ENCODE measurements at places on chromosomes 2 and 18.

DNA sequence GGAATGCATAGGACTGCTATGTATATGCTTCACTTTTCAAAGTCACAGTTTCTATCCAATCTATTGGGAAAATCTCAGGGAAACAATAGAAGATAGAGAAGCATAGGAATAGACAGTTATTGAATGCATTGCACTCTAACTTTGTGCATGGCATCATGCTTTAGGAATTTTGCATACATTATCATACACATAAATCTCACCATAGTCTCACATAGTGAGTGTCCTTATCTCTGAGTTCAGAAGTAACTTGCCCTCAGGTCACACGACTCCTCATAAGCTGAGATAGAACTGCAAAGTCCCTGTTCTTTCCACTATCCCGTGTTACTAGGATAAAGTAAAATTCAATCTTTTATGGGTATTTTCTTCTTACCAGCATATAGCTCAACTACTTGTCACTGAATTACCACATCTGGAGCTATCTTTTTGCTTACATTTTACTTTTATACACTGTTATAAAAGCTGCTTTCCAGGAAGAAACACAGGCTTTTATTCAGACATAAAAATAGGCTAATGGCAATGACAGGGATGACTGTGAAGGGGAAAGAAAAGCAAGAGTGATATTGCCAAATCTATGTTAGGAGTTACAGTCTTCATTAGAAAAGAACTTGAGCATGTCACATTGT, 666.9 kb downstream of the XIRP2 start:
- no peak for DNase-seq

- DNase-seq = no peak
Observed at GRCh38 chr18:70321616-70322015, 32.8 kb downstream of the SOCS6 start.

DNA sequence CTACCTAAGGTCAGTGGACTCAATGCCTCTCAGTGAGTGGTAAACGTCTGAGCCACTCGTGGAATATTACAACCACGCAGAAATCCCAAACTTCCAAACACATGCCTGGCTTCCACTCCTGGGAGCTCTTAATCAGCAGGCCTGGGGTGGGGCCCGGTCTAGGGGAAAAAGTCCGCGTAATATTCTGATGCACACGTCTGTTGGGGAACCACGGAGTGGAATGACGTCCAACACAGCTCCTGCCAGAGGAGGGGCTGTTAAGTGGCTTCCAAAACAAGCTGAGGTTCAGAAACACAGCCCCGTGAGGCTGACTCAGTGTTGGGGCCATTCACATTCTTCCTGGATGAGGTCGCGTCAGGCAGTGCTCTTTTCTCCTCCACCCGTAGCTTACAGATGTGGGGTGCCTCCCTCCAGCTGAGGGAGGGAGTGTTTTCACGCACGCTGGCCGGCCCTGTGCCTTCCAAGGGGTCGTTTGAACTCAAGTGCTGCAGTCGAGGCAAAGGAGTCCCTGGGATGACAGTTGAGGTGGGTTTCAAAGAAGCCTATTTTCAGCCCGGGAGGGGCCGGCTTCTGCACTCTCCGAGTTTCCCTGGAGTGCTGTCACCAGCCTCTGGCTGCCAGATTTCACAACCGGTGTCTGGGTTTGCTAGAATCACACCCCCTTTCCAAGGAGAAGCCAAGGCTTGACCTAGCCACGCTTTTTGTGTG, 73.1 kb downstream of the ACKR3 start:
- DNase-seq = no peak

GRCh38 chr18:48913775-48914174, 37.0 kb downstream of the SMAD7 start:
- DNase-seq = no peak

DNA sequence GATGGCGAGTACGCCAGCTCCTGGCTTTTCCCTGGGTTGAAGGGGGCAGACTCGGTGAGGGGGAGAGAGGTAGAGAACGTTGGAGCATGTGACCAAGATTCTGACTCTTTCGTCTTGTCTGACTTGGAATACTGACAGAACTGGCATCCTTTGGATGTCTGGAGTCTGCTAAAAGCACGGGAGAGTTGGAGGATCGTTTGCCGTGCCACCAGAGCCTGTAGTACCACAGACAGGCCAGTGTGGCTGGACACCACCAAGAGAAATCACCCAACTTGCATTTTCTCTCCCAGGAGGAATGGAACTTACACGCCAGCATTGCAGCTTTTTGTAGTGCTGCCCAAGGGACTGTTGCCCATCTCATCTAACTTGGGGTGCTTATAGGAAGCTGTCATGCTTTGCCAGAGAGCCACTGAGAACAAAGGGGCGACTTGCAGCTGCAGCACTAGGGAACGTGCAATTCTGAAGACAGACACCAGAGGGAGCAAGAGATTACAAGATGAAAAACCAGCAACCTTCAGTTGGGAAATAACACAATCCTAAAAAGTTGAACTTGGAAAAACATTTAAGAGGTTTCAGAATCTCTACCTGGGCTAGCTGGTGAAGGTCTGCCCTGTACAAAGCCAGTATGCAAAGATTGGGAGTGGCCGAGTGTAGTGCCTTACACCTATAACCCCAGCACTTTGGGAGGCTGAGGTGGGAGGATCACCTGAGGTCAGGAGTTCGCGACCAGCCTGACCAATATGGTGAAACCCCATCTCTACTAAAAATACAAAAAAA, 24.1 kb downstream of the PSMG2 start:
- DNase-seq = peak; percentile 15

- no peak for DNase-seq
Observed at GRCh38 chr2:215664847-215665525, 229.1 kb upstream of the FN1 start.

- no peak for DNase-seq
Observed at GRCh38 chr2:219627103-219628100, at the start of gene SLC4A3. Gene SLC4A3 (plus strand): TSS chr2:219627630. CDS start chr2:219627993, 363 bp downstream.

GRCh38 chr2:144215701-144216675, 303.9 kb downstream of the ZEB2 start:
- no peak for DNase-seq

DNA sequence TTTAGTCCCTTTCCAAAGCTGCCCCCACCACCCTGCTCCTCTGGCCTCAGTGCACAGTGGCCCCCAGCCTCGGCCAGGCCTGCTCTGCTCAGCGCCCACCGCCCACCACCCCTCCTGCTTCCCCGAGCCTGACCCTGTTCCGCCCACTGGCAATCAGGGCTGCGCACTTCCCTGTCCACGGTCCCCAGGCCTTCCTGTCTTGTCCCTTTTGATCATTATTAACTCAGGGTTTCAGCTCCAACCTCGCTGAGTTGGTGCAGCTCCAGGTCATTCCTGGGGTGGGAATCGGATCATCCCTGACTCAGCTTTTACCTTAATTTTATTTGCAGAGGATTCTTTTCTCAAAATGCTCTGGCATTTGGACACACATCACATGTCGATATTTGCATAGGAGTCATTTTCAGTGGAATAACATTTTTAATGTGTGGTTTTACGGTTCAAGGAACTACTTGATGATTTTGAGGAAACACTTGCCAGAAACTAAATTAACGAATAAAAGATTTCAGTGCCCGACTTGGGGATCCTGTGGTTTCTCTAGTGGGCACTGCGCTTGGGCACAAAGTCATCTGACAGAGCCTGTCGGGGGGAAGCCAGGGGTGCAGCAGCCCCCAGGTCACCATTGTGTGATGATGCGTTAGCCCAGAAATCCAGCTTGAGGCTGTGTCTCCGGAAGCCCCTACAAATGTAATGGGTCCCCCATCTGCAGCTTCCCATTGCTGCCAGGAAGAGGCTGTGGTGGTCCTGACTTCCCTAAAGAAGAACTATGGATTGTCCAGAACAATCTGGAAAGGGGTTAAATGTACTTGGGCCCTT, 1.0 kb upstream of the ESPNL start:
- no peak for DNase-seq

GRCh38 chr2:135797497-135798274, 39.3 kb downstream of the LCT start:
- DNase-seq = peak; percentile 79

GRCh38 chr2:240789051-240789453, 31.0 kb downstream of the KIF1A start:
- DNase-seq = no peak

- no peak for DNase-seq
Observed at GRCh38 chr18:24369426-24369825, 28.2 kb downstream of the OSBPL1A start.

All from stimulated activated CD4-positive, alpha-beta T cell treated with anti-CD3 and anti-CD28 coated beads, Interleukin-12 subunit alpha, Interleukin-12 subunit beta, amount 100 ng/mL, for 48 hours (primary cell).